ENCODE measurements at places on chromosomes 12 and 14.
A peak's percentile ranks its signal among the peaks of the same experiment; 100 is the strongest.

GRCh38 chr12:27549236-27549800, 25.3 kb downstream of the PPFIBP1 start:
- no peak for DNase-seq

- no peak for DNase-seq
Measured at GRCh38 chr12:104951759-104952509, 6.2 kb downstream of the SLC41A2 start.

- DNase-seq: no peak
Measured at GRCh38 chr12:94590428-94590827, 59.9 kb downstream of the TMCC3 start.

DNA sequence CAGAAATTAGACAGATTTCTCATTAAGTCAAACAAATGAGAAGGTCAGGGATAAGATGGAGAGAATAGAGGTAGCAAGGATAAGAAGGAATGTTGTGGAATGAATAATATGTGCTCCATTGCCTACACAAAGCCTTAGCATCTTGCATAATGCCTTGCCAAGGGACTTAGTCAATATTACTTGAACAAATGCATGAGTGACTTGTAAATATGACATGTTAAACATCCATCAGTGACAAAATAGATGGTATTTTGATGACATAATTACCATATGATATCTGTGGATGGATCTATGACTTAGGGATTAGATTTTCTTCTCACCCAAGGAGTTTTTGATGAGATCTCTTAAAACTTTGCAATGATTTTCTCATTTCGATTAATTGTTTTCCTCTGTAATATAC, 194.1 kb upstream of the RASSF8 start:
- DNase-seq: no peak

DNA sequence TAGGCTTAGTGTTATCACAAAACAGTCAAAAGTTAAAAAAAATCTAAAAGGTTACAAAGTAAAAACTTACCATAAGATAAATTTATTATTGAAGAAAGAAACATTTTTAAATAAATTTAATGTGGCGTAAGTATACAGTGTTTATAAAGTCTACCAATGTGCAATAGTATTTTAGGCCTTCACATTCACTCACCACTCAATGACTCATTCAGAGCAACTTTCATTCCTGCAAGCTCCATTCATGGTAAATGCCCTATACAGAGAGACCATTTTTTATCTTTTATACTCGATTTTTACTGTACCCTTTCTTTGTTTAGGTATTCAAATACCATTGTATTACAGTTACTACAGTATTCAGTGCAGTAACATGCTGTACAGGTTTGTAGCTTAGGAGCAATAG, 124.5 kb downstream of the ANO4 start:
- no peak for DNase-seq

DNA sequence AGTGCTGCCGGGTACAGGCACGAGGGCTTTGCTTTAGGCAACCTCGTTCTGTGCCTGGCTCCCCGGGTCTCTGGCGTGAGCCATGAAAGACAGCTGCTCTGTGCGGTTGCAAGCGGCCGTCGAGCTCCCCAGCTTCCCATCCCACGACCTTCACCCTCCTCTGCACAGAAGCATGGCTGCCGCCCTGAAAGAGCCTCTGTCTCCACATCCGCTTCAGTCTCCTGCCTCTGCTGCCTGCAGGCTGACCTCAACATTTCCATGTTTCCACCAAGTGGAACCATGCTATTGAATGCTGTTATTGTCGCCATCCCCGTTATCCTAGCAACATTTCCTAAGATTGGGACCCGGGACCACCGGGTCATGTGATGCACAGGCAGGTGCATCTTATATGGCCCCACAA, 57.1 kb downstream of the KDM2B start:
- DNase-seq: no peak

GRCh38 chr14:76929927-76930326, 98.6 kb downstream of the IRF2BPL start:
- peak; percentile 31 for DNase-seq

DNA sequence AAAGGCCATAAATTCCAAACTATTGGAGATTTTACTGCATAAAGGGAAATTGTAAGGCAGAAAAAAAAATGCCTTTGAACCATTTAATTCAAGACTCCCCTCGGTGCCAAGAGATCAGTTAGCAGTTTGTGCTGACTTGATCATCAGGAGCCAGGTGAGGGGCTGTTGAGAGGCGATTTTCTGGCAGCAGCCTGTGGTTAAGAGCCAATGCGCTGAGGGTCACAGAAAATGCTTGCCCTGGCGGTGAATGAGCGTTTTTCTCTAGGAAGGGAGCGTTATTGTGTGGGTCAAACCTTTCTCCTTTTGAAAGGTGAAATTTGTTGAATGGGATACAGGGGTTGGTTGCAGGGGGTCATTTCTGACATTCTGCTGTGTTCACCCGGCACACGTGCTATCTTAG, 4.7 kb downstream of the SRRM4 start:
- DNase-seq: no peak

DNA sequence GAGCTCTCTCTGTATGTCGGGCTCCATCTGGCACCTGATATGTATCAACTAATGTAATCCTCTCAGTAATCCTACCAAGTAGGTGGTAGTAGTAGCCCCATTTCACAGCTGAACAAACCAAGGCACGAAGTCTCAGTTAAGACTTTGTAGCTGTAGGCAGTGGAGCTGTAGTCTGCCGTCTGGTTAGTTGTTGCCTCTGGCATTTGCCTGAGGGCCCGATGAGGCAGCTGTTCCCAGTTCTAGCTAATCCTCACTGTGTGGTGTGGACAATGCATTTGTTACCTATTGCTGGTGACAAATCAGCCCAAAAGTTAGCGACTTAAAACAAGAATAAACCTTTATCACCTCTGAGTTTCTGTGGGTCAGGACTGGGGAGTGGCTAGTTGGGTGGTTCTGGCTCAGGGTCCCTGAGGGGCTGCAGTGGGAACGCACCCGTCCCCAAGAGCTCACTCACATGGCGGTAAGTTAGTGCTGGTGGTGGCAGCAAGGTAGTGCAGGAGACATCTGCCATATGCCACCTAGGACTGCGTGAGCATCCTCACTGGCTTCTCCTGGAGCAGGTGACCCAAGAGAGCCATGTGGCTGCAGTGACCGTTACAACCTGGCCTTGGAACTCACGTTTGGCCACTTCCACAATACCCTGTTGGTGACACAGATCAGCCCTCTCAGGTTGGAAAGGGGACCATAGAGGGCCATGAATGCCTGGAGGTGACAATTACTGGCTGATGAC, 5.6 kb downstream of the AACS start:
- DNase-seq: no peak

DNA sequence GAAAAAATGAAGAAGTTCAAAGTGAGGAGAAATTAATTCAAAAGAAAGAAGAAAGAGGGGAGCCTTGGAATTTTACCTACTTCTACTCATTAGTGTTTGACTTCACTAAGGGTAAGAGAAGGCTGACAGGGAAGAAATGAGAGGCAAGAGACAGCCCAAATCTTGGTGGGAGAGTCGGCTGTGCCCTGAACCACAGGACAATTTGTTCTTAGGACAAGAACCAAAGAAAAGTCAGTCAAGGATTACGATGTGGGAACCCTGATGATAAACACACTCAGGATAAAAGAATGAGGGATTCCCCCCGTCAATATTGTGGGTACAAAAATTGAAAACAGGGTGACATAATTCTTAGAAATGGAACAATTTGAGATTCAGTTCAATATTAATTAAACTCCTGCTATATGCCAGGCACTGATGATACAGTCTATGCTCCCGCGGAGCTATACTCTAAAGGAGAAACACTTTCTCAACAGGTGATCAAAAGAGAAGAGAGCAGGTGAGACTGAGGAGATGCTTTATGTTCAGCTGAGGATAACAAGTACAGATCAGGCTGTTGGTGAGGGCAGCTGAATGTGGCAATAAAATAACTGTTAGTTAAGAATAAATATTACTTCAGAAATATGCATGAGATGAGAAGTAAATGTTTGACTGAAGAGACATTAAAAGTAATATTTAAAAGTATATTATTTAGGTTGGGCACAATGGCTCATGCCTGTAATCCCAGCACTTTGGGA, 175.4 kb downstream of the SLC25A21 start:
- no peak for DNase-seq

DNA sequence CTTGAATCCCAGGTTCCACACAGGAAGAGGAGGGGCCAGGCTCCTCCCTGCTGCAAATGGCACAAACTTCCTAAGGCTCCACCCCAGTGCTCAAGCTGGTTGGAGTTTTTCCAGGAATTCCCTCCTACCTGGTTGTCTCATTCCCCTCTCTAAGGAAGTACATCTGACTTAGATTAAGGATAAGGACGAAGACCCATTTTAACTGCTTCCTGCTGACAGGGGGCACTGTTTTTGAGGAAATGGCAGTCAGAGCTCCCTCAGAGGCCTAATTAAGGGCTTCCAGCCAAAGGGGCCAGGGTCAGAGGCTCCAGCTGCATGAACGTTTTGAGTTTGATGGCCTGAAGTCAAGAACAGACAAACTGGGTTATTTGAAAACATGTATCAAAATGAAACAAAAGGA, 1084.7 kb downstream of the SLC6A15 start:
- DNase-seq: no peak

DNA sequence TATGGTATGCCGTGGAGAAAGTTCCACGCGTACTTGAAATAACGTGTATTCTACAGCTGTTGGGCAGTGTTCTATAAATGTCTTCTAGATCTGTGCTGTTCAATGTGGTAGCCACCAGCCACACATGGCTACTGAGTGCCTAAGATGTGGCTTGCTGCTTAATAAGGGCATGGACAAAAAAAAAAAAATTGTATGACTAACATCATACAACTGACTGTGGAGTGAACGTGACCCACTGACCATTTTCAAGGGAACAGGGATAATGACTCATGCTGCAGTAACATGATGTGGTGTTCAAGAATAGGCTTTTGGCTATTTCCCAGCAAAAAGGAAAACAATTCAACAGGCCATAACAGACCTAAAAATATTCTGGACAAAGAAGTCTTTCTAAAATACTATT, 13.0 kb downstream of the ATG14 start:
- no peak for DNase-seq

DNA sequence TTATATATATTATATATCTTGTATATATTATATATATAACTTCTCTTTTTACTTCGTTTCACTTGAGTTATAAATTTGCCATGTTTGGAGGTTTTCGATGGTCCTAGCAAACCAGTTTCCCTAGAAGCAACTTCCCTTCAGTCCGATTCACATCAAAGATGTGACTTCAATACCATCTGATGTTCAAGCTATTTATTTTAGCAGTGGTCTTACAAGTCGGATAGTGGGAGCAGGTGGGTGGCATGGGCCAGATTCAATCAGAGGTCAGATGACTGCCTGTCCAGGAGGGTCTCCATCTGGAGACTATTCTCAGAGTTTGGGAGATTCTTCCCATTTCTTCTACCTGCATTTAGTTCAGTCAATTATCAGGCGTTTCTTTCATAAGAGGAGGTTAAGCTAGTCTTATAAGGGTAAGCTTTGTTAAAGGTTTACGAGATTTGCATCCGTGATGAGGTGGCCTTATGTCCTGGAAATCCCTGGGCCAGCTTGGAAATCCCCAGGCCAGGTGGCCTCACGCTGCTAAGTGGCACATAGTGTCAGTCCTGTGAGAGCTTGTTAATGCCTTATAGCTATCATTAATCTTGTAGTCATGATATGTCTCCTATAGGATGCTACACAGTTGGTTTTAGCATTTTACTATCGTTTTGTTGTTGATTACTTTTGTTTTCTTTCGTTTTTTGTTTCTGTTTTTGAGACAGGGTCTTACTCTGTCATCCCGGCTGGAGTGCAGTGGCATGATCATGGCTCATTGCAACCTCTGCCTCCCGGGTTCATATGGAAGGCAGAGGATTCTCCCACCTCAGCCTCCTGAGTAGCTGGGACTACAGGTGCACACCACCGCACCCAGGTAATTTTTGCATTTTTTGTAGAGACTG, 145.8 kb downstream of the BICD1 start:
- DNase-seq: no peak

GRCh38 chr12:90102957-90103652, 394.5 kb upstream of the ATP2B1 start:
- no peak for DNase-seq

DNA sequence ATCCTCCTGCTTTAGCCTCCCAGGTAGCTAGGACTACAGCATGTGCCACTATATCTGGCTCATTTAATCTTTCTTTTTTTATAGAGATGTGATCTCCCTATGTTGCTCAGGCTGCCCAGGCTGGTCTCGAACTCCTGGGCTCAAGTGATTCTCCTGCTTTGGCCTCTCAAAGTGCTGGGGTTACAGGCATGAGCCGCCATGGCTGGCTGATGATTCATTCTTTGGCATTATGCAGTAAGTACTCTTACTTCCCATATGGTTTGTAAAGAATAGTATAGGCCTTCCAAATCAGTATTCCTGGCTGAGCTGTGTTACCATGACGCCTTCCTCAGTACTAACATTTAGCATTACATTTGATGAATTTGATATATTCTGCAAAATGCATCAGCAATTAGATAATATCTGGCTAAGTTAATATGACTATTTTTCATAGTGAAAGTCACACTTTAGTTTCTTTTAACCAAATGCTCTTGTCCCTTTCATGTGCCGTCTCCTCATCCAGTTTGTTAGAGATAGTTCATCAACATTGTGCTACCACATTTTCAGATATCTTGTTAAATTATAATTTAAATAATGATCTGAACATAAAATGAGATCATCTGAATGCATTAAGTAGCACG, 3.2 kb upstream of the MIA2 start:
- DNase-seq: no peak

DNA sequence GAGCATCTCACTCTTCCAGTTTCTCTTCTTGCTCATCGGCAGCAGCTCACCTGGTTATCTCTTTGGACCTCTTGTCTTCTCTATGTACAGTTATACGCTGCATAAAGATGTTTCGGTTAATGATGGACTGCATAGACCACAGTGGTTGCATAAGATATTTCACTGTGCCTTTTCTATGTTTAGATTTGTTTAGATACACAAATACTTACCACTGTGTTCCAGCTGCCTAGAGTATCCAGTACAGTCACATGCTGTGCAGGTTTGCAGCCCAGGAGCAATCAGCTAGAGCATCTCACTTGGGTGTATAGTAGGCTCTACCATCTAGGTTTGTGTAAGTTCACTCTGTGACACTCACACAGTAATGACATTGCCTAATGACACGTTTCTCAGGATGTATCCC, 57.6 kb downstream of the FBXL14 start:
- DNase-seq: no peak

DNA sequence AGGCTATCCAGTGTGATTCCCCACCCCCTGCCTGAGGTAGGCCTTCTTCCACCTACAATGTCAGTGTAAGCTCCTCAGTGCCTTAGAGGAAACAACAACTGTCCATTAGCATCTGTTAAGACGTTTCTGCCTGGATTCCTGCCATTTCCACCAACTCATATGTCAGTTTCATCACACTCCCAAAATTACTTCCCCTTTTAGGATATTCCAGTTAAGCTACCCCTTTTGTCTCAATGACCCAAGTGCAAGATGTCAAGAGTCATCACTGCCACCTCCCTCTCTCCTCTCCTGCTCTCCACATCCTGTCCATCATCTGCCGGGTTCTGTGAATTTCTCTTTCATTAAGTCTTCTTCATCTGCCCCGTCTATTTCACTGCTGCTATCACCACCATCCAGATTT, 189.4 kb downstream of the DPF3 start:
- DNase-seq: no peak

All from stimulated activated CD4-positive, alpha-beta T cell treated with anti-CD3 and anti-CD28 coated beads, Interleukin-4, amount 100 ng/mL, for 1 hour (primary cell).